ENCODE measurements at places on chromosomes 3 and 15.
A peak's percentile ranks its signal among the peaks of the same experiment; 100 is the strongest.

DNA sequence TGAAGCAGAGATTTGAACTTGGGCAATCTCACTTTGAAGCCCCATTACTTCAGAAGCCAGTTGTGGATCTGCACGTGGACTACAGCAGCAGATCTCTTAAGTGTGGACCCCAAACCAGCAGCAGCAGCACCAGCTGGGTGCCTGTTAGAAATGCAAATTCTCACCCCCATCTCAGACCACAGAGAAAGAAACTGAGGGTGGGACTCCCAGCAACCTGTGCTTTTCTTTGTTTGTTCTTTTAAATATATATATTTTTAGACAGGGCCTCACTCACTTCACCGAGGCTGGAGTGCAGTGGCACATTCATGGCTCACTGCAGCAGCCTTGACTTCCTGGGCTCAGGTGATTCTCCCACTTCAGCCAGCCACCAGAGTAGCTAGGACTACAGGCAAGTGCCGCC lies 53.2 kb downstream of the SLTM start:
- no peak for DNase-seq

DNA sequence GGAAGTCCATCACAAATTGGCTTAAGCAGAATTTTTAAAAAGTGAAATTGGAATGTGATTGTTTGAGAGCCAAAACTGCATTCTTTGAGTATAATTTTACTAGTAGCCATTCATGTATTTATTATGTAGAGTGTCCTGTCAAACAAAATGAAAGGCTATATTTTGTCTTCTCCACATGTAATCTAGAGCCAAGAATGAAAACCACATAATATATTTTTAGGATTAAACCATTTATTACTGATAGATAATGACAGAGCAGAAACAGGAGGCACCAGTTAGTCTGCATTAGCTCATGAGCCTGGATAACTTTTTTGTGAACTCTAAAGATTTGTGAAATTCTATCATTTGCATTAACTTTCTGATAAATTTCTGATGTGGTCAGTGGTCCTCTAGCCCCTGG lies 130.2 kb downstream of the FILIP1L start:
- no peak for DNase-seq

- no peak for DNase-seq
These were observed 106.8 kb upstream of the SLC6A11 start for GRCh38 chr3:10709110-10709781.

GRCh38 chr3:139234491-139234890 lies 109.3 kb upstream of the MRPS22 start:
- no peak for DNase-seq

- DNase-seq = no peak
These were observed 8.2 kb upstream of the TMEM62 start for GRCh38 chr15:43125100-43125661.

- no peak for DNase-seq
These were observed 79.2 kb downstream of the CD47 start for GRCh38 chr3:108011616-108012015.

- peak; percentile 53 for DNase-seq
These were observed 30.7 kb downstream of the C3orf38 start for GRCh38 chr3:88180398-88180999.

DNA sequence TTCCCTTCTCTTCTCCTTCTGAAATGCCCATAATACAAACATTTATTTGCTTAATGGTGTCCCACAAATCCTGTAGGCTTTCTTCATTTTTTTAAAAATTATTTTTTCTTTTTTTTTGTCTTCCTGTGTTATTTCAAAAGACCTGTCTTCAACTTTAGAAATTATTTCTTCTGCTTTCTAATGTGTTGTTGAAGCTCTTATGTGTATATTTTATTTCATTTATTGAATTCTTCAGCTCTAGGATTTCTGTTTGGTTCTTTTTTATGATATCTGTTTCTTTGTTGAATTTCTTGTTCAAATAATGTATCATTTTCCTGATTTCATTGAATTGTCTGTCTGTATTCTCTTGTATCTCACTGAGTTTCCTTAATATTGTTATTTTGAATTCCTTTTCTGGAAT lies 63.1 kb downstream of the AP4E1 start:
- no peak for DNase-seq

- no peak for DNase-seq
These were observed 38.1 kb upstream of the IGF2BP2 start for GRCh38 chr3:185862920-185863319.

DNA sequence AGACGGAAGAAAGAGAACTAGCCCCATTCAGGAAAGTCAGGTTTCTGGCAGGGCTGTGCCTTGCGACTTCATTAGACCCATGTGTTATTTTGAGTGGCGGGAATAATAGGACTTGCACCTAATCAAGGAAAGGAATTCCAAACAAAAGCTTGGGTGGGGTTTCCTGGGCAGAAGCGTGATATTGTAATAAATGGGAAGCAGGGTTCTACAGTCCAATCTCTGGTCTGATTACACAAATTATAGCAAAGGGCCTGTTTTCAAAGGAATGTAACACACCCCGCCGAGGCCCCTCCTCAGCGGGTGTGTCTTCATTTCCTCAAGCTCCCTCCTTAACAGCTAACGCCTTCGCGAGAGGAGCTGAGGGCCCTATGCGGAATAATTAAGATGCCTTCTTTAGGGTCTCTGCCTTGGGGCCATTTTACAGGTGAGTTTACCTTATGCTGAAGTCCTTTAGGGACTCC lies 396.0 kb upstream of the C2CD4B start:
- DNase-seq = no peak

- DNase-seq = peak; percentile 92
These were observed 73.0 kb downstream of the FILIP1L start for GRCh38 chr3:100041328-100041749.

DNA sequence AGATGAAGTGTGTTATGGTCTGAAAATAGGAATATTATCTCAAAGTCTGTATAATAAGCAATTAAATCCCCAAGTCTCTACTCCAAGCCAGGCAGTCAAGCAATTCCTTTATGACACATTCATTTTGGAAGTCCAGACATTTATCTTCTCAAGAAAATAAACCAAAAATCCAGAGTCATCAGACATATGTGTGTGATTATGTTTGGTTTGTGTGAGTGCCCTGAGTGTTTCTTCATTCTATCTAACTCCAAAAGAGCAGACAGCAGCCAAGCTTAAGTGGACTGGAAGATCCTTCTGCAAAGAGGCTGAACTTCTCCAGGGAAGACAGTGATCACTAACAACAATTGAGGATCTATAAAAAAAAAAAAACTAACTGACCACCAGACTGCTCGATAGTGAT lies 239.8 kb downstream of the STAG1 start:
- DNase-seq = peak; percentile 31

- DNase-seq = no peak
These were observed 271.4 kb downstream of the THSD4 start for GRCh38 chr15:71386448-71387236.

DNA sequence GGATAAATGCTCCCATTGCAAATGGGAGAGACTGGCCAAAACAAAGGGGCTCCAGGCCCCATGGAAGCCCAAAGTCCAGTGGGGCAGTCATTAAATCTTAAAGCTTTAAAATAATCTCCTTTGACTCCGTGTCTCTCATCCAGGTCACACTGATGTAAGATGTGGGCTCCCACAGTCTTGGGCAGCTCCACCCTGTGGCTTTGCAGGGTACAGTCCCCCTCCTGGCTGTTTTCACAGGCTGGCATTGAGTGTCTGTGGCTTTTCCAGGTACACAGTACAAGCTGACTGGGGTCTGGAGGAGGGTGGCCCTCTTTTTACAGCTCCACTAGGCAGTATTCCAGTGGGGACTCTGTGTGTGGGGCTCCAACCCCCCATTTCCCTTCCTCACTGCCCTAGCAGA lies 45.9 kb downstream of the NIPA2 start:
- no peak for DNase-seq

DNA sequence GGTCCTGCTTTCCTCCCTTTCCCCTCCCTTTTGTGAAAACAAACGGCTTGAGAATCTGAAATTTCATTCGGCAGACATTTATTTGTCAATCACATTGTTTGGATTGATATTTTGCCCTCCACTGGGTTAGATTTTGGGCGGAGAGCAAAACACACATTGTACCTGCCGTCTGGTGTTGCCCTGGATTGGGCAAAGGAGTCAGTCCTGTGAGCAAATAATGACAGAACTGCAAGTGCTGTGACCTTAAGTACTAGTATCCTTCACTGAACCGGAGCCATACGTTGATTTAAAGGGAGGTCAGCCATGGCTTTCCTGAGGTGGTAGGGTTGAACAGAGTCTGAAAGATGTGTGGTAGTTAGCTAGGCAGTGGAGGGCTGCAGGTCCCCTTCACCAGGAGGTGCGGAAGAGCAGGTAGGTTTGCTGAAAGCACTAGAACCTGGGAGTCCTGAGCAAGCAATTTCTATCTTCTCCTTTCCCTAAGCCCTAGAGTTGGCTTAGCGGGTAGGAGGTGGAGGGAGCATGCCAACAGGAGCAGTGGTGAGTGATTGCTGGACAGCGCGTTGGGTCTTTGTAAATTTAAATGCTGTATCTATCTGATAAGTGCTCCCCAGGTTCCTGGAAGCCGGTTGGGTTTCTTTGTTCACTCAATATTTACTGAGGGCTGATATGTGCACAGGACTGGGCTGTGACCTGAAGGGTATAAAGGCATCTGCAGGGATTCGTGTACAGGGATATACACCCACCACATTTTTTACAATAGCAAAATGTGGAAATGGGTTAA lies 2.0 kb downstream of the PDIA5 start:
- no peak for DNase-seq

DNA sequence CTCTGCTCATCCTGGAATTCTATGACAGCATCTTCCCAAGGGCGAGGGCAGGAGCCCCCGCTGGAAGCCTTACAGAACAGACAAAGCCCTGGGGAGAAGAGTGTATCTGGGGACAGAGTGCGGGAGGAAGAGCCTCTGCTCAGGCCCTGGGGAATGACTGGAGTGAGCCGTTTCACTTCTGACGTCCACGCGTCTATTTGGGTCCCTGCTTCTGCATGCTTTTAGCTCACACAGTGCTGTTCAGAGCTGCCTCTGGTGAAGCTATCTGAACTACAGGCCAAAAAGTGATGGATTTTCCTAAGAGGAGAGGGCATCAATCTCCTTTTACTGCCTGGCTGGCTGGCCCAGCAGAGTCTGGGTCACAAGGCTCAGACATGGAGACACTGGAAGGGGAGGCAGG lies 311.8 kb downstream of the NTRK3 start:
- no peak for DNase-seq

DNA sequence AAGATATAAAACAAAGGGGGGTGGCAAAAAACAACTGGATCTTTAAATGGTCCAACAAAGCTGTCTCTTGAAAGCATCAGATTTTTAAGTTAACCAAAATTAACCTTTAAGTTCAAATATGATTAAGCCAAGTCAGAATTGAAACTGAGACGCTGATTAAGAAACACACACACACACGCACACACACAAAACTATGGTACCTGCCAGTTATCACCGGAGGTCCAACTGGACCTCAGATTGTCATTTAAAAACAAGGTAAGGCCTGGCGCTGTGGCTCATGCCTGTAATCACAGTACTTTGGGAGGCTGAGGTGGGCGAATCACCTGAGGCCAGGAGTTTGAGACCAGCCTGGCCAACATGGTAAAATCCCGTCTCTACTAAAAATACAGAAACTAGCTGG lies 10.4 kb downstream of the ARF4 start:
- DNase-seq = no peak

GRCh38 chr3:143755978-143756377 lies 92.3 kb downstream of the SLC9A9 start:
- no peak for DNase-seq

DNA sequence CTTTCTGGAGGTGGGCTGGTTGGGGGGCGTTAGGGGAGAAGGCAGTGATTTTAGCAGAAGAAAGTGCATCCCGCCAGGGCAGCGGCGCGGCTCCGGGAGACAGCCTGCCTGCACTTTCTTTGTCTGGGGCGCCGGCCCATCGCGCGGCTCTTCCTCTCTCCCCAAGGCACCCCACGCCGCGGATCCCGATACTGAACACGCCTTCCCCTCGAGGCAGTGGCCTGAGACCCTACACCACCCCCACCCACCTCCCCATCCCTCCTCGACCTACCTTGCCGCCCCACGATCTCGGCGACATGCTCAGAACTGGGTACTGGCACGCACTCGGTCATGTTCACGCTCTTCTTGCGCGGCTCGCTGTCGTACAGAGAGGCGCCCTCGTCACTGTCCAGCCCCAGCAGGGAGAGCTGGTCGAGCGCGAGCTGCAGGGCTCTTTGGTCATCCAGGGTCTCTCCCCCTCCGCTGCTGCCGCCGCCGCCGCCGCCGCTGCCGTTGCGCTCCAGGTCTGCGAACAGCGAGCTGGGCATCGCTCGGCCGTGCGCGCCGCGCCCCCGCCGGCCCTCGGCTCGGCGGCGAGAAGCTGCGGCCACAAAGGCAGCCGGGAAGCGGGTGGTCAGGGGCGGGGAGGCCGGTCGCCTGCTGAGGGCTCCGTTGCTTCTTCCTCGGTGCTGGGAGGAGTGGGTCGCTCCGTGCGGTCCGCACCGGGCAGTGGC lies 483 bp downstream of the MEX3B start:
- peak; percentile 57 for DNase-seq

- DNase-seq = peak; percentile 58
These were observed 24.9 kb downstream of the PRR23E start for GRCh38 chr3:127217596-127218453.

DNA sequence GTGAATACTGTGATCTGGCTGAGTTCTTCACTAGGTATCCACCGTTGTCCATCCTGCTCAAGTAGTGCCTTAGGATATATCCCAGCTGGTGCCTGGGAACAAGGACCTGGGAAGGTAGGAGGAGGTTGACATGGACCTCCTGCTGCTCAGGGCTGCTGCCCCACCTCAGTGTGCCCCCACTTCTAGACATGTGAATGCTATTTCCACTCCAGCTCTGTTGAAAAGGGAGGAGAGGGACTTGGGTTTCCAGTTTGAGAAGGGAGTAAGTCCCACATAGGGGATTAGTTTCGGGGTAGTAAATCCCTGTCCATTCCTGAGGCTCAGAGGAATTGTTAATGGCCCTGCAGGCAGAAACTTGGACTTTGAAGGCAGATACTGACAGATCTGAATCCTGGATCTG lies 32.9 kb upstream of the ETV5 start:
- no peak for DNase-seq

DNA sequence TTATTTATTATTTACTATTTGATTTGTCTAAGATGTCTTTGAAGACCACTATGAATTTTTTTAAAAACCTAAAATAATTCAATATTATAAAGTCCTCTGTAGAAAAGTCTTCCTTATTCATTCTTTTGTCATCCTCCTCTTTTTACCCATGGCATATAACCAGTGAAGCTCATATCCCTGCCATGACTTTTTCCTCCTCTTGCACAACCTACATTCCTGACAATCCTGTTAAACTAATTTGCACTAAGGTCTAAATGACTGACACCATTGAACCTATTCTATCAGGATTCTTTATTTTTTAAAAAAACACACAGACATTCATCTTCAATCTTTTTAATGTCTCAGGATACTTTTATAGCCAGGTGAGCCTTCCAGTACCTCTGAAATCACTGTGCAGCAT lies 159.9 kb upstream of the SLC2A2 start:
- no peak for DNase-seq

GRCh38 chr15:39942753-39943150 lies 8.8 kb downstream of the EIF2AK4 start:
- DNase-seq = no peak

GRCh38 chr3:153621953-153622352 lies 459.9 kb downstream of the RAP2B start:
- no peak for DNase-seq
